ENCODE measurements at places on chromosomes 5 and 9.

DNA sequence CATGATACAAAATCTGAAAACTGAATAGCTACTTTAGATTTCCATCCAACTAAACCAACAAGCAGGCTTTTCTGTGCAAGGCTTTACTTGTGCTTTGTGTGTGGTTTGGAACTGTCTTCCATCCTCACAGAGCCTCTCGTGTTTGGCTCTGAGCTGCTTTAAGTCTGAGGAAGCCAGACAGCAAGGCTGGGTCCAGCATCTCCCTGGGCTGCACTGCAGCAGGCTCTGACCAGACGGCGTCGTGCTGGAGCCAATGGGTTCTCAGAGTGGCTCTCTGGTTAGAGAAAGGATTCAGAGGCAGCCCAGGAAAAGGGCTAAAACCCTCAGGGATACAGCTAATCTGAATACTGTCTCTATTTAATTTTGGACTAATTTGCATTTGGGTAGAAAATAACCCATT, 207.9 kb upstream of the EFNA5 start:
- H3K27me3 ChIP-seq: no peaks in the 10 kb centered on the region
- no peak overlapping the region for H3K4me3 ChIP-seq
- peaks cover 3% of the 10 kb centered on the region for H3K36me3 ChIP-seq

- H3K27ac ChIP-seq: peak overlapping the region; percentile 89
- peak; percentile 44 for DNase-seq
- H3K4me1 ChIP-seq: peaks cover 16% of the 10 kb centered on the region
- H3K36me3 ChIP-seq: no peaks in the 10 kb centered on the region
- no peaks in the 10 kb centered on the region for H3K27me3 ChIP-seq
Measured at GRCh38 chr9:3528451-3528850, 2.6 kb upstream of the RFX3 start.

- no peaks in the 10 kb centered on the region for H3K27me3 ChIP-seq
- DNase-seq: peak; percentile 66
- H3K4me3 ChIP-seq: no peak overlapping the region
- H3K4me1 ChIP-seq: peaks cover 6% of the 10 kb centered on the region
- H3K36me3 ChIP-seq: no peaks in the 10 kb centered on the region
Measured at GRCh38 chr5:95973793-95974325, 12.2 kb upstream of the ELL2 start.

- no peaks in the 10 kb centered on the region for H3K36me3 ChIP-seq
- peak overlapping the region; percentile 77 for H3K4me3 ChIP-seq
- DNase-seq: no peak
- no peaks in the 10 kb centered on the region for H3K27me3 ChIP-seq
- peak overlapping the region; percentile 95 for H3K27ac ChIP-seq
Measured at GRCh38 chr9:104092875-104093600, 1.1 kb upstream of the SMC2 start.

- no peaks in the 10 kb centered on the region for H3K36me3 ChIP-seq
- no peaks in the 10 kb centered on the region for H3K27me3 ChIP-seq
- H3K4me3 ChIP-seq: no peak overlapping the region
- no peaks in the 10 kb centered on the region for H3K4me1 ChIP-seq
Measured at GRCh38 chr9:22863106-22863505, 416.5 kb downstream of the DMRTA1 start.

DNA sequence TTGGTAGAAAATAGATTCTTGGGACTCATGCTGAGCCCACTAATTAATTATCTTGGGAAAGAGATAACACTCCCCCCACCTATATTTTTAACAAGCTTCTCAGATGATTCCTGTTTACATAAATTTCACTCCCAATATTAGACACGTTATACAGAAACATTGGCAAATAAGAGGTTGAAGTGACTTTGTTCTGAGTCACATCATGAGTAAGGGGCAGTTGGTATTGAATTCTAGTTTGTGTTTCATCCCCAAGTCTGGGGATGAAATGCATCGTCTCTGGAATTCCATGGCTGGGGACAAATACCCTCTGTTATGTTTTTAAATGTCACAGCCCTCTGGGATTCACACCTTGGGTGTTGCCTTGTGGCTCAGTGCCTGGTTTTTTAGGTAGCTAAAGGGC, 41.0 kb downstream of the BASP1 start:
- no peaks in the 10 kb centered on the region for H3K4me1 ChIP-seq
- H3K36me3 ChIP-seq: no peaks in the 10 kb centered on the region
- no peak overlapping the region for H3K27ac ChIP-seq
- H3K27me3 ChIP-seq: no peaks in the 10 kb centered on the region

GRCh38 chr9:16289639-16290038, 580.8 kb downstream of the BNC2 start:
- H3K27ac ChIP-seq: no peak overlapping the region
- H3K4me1 ChIP-seq: no peaks in the 10 kb centered on the region
- DNase-seq: no peak

- DNase-seq: no peak
- H3K27ac ChIP-seq: no peak overlapping the region
- H3K4me3 ChIP-seq: no peak overlapping the region
- no peaks in the 10 kb centered on the region for H3K36me3 ChIP-seq
- no peaks in the 10 kb centered on the region for H3K27me3 ChIP-seq
- no peaks in the 10 kb centered on the region for H3K4me1 ChIP-seq
Measured at GRCh38 chr5:91224456-91224855, 158.7 kb downstream of the ARRDC3 start.
